ENCODE measurements at places on chromosomes 7 and 10.

DNA sequence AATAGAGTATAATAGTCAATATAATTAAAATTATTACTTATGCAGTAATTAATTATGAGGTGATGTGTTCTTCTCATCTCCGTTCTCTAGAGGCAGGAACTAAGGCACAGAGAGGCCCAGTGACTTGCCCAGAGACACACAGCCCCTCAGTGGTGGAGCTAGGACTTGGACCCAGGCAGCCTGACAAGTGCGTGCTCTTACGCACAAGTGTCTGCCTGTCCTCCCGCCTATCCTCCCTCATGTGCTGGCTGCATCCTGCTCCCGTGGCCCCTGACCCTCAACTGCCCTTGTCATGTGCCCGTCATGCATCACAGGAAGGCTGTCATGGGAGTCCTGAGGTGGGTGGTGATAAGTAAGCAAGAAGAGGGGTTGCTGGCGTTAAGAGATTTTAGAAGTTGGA, 14.3 kb downstream of the IL2RA start:
- no peak for DNase-seq

GRCh38 chr10:128147064-128147463, 20.8 kb upstream of the MKI67 start:
- no peak for DNase-seq

GRCh38 chr7:26216049-26216448, 14.5 kb downstream of the CBX3 start:
- no peak for DNase-seq

DNA sequence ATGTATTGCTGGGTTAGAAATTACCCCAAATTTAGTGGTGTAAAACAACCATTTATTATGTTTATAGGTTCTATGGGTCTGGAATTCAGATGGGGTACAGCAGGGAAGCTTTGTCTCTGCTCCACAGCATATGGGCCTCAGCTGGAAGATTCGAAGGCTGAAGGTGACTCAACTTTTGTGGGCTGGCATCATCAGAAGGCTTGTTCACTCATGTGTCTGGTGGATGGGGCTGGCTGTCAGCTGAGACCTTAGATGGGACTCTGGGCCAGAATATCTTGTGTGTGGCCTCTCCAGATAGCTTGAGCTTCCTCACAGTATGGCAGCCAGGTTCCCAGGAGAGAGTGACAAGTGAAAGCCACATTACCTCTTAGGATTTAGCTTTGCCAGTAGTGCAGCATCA, 45.9 kb downstream of the ZNF503 start:
- no peak for DNase-seq

- no peak for DNase-seq
Observed at GRCh38 chr10:106866244-106866845, 298.2 kb downstream of the SORCS1 start.

- DNase-seq: peak; percentile 30
Observed at GRCh38 chr7:52211930-52212329, 823.5 kb upstream of the POM121L12 start.

DNA sequence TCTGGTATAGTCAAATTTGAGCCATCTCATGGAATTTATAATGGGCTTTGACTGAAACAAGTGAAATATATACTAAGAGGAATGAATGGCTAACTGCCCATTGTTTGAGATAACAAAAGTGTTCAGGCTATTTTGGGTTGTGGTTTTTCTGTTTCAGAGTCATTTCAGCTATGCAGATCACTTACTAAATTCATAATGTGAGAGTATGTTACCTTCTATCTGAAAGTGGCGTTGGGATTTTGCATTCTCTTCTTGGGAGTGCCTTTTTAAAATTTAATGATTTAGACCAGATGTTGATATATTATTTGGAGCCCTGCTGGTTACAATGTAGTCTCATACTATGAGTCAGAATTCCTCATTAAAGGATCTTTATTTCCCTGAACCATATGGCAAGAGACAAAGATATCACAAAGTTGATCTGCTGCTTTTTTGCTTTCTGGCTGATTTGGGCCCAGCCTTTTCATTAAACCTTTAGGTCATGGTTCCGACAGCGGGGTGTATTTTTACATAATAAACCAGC, 10.4 kb downstream of the VCL start:
- DNase-seq: peak; percentile 55

- peak; percentile 81 for DNase-seq
Observed at GRCh38 chr7:54664235-54665228, 94.5 kb downstream of the SEC61G start.

All from astrocyte of the hippocampus (primary cell).